ENCODE measurements at places on chromosomes 1 and 21.

DNA sequence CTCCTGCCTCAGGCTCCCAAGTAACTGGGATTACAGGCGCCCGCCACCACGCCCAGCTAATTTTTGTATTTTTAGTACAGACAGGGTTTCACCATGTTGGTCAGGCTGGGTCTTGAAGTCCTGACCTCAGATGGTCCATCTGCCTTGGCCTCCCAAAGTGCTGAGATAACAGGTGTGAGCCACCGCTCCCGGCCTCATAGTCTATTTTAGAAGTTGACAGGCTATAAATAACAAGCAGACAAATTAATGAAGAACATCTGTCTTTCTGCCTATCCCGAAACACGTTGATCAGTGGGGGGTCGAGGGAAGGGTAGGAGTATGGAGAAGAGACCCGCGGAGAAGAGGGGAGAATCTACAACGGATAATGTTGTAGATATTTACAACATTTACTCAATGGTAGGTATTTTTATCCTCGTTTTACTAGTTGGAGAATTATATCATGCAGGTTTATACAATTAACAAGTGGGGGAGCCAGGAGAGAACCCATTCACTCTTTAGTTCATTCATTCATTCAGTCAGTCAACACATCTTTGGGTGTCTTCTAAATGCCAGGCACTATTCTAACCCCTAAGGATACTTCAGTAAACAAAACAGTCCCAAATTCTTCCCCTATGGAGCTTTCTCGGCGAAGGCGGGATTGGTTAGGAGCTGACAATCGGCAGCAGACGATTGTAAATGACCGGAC, 497 bp upstream of the IFNAR2 start:
- peaks cover 18% of the 10 kb centered on the region for H3K4me1 ChIP-seq
- H3K36me3 ChIP-seq: peaks cover 2% of the 10 kb centered on the region
- H3K27ac ChIP-seq: peak overlapping the region; percentile 62
- H3K4me3 ChIP-seq: peak overlapping the region; percentile 87
- no peak for DNase-seq

GRCh38 chr1:84358695-84359094, 39.6 kb upstream of the DNASE2B start:
- no peaks in the 10 kb centered on the region for H3K27me3 ChIP-seq
- H3K36me3 ChIP-seq: no peaks in the 10 kb centered on the region
- no peak for DNase-seq
- H3K4me1 ChIP-seq: no peaks in the 10 kb centered on the region
- no peak overlapping the region for H3K27ac ChIP-seq

- no peak overlapping the region for H3K4me3 ChIP-seq
- no peaks in the 10 kb centered on the region for H3K36me3 ChIP-seq
- no peak for DNase-seq
- H3K27ac ChIP-seq: no peak overlapping the region
- H3K27me3 ChIP-seq: no peaks in the 10 kb centered on the region
Observed at GRCh38 chr1:56496821-56497772, 82.3 kb downstream of the PLPP3 start.

DNA sequence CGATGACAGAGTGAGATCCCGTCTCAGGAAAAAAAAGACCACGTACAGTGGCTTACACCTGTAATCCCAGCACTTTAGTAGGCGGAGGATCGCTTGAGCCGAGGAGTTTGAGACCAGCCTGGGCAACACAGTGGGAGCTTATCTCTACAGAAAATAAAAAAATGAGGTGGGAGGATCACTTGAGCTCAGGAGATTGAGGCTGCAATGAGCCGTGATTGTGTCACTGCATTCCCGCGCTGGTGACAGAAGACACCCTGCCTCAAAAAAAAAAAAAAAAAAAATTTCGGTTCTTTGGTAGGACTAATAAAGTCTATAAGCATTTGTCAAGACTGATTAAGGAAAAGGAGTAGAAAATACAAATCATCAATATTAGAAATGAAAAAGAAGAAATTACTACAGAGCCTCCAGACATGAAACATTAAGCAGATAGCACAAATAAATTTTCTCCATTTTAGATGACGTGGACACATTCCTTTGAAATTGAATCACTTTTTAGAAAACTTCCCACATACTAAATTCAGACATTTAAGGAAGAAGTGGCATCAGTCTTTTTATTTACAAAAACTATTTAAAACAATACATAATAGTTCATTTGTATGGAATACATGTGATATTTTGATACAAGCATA, 30.4 kb downstream of the MORC3 start:
- H3K36me3 ChIP-seq: peaks cover 81% of the 10 kb centered on the region
- no peak overlapping the region for H3K4me3 ChIP-seq
- no peak overlapping the region for H3K27ac ChIP-seq
- H3K27me3 ChIP-seq: no peaks in the 10 kb centered on the region
- no peak for DNase-seq

- no peak for DNase-seq
- no peak overlapping the region for H3K4me3 ChIP-seq
- no peak overlapping the region for H3K27ac ChIP-seq
- no peaks in the 10 kb centered on the region for H3K4me1 ChIP-seq
Observed at GRCh38 chr1:65457868-65458267, 37.4 kb downstream of the LEPR start.

DNA sequence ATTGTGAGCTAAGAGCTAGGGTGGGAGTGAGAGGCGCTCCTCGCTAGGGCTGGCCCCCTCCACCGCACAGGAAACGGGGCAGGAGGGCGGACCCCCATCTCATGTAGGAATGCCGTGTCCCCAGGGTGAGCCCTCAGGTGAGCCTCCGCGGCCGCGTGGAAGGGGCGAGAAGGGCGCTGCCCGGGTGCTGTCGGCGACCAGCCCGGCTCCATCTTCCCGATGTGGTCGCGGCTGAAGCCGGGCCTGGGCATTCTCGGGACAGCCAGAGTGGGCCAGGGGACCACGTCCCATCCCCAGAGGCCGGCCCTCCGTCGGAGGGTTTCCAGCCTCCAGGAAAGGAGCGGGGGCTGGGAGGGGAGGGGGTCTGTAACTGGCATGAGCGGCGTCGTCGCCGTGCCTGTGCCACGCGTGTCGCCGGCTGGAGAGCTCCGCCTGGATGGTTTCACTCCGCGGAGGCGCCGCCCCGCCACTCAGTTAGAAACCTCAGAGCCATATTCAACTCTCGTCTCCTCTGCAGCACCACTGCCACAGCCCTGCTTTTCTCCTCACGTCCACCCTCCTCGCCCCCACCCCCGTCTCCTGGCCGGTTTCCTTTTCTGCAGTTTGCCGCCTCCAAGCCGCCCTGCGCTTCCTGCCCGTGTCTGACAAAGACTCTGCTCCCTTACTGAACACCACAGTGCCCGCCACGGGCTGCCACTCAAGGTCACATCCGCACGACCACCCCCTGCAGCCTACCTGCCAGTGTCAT, at the start of gene TMEM269:
TSS of gene TMEM269 (plus strand) at position 46 of the 748 bp plus-strand sequence. CDS start 4,903 bp downstream, outside the sequence.
- no peaks in the 10 kb centered on the region for H3K27me3 ChIP-seq
- peak within 1 kb of the TSS; percentile 61 for H3K4me3 ChIP-seq
- peaks cover 16% of the 10 kb centered on the region for H3K4me1 ChIP-seq

GRCh38 chr1:89917353-89917752, 77.6 kb upstream of the ZNF326 start:
- no peak for DNase-seq
- H3K27ac ChIP-seq: no peak overlapping the region
- H3K4me1 ChIP-seq: no peaks in the 10 kb centered on the region
- H3K36me3 ChIP-seq: peaks cover 4% of the 10 kb centered on the region
- H3K27me3 ChIP-seq: no peaks in the 10 kb centered on the region

DNA sequence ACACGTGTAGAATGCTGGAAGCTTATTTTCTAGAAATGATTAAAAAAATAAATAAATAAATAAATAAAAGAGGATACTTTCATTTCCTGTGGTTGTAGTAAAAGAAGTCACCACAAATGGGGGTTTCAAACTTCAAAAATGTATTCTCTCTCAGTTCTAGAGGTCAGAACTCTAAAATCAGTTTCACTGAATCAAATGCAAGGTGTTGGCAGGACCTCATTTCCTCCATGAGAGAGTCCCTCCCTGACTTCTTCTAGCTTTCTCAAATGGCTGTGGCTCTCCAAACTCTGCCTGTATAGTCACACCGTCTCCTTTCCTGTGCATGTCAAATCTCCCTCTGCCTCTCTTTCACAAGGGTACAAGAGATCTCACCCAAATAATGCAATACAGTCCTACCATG, 312.6 kb upstream of the CXADR start:
- DNase-seq: no peak
- H3K4me1 ChIP-seq: no peaks in the 10 kb centered on the region
- H3K27ac ChIP-seq: no peak overlapping the region
- no peaks in the 10 kb centered on the region for H3K36me3 ChIP-seq
- H3K27me3 ChIP-seq: no peaks in the 10 kb centered on the region

- H3K27ac ChIP-seq: no peak overlapping the region
- no peak for DNase-seq
- H3K4me1 ChIP-seq: no peaks in the 10 kb centered on the region
- H3K4me3 ChIP-seq: no peak overlapping the region
Observed at GRCh38 chr1:158003406-158003800, 10.0 kb downstream of the KIRREL1 start.

DNA sequence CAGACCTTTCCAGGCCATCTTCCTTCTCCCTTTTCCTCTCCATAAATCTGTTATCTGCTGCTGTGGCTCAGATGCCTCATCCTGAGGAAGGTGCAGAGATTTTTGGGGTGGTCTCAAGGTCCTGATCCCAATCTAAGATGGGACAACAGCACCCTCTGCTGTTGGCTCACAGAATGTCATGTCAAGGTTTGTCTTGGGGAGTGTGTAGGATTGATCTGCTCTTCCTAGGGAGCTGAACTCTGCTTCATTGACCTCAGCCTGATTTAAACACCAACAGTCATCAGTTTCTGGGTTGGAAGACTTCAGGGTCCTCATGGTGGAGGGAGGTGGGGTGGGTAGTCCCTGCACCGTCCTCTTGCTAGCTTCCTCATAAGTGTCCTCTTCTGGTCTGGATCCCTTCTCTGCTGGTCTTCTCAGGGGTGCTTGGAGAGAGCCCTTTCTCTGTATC, 62.8 kb upstream of the LAX1 start:
- no peak overlapping the region for H3K27ac ChIP-seq
- H3K36me3 ChIP-seq: peaks cover 99% of the 10 kb centered on the region
- H3K27me3 ChIP-seq: no peaks in the 10 kb centered on the region

DNA sequence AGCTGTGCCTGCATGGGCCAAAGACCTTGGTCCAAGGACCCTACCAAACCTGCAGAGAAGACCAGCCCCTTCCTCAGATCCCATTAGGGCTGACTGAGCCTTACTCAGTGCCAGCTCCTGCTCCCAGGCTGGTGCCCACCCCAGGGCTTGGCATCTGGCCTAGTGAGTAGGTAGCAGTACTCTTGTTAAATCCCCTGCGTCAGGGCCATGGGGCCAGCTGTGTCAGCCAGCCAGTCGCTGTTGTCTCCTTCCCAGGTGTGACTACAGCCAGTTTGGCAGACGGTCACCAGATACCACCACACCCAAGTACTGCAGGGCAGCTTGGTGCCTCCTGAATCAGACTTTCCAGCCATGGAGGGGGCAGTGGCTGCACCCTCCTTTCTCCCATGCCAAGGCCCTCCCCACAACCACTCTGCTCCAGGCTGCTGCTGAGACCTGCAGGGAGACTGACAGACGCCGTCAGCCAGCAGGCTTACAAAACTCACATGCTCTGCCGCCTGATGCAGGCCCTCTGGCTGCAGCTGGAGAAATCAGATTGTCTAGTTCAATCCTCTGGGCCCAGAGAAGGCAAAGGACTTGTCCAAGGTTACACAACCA, 3.0 kb downstream of the TENT5B start:
- H3K4me3 ChIP-seq: no peak overlapping the region
- H3K4me1 ChIP-seq: peaks cover 15% of the 10 kb centered on the region
- H3K27me3 ChIP-seq: peaks cover 27% of the 10 kb centered on the region
- no peaks in the 10 kb centered on the region for H3K36me3 ChIP-seq
- no peak overlapping the region for H3K27ac ChIP-seq

DNA sequence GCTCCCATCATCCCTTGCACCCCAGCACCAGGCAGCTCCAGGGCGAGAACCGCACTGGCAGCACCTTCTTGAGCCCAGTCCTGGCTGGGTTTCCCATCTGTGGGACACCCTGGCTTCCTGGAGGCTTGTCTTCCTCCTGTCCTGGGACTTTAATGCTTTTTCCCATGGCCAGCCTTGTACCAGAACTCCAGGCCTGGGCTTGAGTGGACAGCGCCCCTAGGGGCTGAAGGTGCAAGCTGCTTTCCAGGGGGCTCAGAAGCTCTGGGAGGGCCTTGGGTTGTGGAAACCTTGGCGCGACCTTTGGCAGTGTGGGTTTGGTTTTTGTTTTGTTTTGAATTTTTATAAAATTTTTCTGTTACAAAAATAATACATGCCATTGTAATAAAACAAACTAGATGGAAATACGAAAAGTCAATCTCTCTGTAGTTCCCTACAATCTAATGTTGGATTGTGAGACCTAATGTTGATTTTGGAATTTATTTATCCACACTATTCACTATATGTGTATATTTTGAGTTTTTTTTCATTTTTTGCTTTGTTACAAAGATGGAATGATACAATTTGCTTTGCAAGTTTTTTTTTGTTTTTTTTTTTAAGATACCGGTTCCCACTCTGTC, 33.8 kb upstream of the RPL11 start:
- DNase-seq: peak; percentile 23
- H3K4me3 ChIP-seq: no peak overlapping the region
- no peak overlapping the region for H3K27ac ChIP-seq
- no peaks in the 10 kb centered on the region for H3K4me1 ChIP-seq
- no peaks in the 10 kb centered on the region for H3K27me3 ChIP-seq

GRCh38 chr1:198520524-198521254, 19.8 kb downstream of the ATP6V1G3 start:
- DNase-seq: no peak
- peak overlapping the region; percentile 48 for H3K27ac ChIP-seq
- peak overlapping the region; percentile 38 for H3K4me3 ChIP-seq
- no peaks in the 10 kb centered on the region for H3K36me3 ChIP-seq
- H3K4me1 ChIP-seq: peaks cover 20% of the 10 kb centered on the region

DNA sequence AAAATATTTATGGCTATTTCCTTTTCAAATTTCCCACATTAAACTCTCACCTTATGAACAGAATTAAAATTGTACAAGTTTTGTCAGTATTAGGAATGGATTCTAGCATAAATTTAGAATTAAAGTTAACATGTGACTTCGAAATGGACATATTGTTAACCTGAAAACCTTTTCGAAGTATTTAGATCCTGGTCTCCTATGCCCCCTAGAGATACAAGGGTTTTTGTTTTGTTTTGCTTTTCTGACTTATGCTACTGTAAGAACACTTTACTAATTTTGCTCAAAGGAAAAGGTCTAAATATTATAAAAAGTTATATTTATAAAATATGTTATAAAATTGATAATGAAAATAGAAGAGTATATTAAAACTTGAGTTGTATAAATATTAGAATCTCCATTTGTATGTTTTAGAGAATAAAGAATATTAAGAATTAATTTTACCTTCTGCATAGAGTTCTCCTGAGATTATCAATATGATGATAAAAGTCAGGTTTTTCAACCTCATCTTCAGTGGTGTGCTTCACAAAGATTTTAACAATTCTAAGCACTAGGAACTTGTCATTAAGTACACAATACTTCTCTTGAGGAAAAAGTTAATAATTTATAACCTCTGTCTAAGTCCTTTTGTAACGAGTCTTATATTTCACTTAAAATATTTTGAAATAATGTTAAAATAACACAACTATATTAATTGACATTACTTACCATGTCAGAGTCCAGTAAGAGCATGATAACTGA, at the start of gene F13B:
TSS of gene F13B (minus strand) at position 542 of the 738 bp plus-strand sequence. CDS start at position 505, 37 bp downstream.
- no peak for DNase-seq
- H3K27ac ChIP-seq: no peak within 1 kb of the TSS
- H3K4me1 ChIP-seq: no peaks in the 10 kb centered on the region
- no peak within 1 kb of the TSS for H3K4me3 ChIP-seq
